ENCODE measurements at places on chromosomes 4 and X. TPM values are rescaled to one million over a fixed set of nuclear protein-coding genes. Genes with fewer than 3 reads are reported as not detected.

Gene BTK
- total RNA-seq = 1.3 TPM

DNA sequence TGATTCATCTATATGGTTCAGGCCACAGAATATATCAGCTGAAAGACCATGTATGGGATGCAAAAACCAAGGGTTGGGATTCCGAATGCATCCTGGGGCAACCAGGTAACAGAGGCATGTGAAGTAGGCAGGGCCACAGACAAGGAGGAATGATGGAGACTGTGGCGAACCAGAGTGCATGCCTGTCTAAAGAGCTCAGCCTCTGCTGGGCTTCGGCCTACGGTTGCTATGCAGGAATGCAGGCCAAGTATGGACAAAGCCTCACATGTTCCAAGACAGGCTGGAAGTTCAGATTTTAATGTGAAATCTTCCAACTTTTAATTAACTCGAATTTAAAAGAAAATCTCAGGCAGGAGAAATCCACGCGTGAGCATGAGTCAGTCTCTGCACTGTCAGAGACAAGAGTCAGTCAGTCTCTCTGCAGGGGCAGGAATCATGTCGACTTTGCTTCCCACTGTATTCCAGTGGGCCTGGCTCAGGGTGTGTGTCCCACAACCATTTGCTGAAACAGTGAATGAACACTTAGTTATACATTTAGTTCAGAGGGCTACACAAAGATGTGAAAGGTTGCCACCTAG lies 344.4 kb downstream of the UNC5C start:
- DNase-seq = no peak

- DNase-seq = no peak
Observed at GRCh38 chr4:106312377-106312776, 3.6 kb downstream of the TBCK start.

Gene NPY2R
- total RNA-seq = not detected

DNA sequence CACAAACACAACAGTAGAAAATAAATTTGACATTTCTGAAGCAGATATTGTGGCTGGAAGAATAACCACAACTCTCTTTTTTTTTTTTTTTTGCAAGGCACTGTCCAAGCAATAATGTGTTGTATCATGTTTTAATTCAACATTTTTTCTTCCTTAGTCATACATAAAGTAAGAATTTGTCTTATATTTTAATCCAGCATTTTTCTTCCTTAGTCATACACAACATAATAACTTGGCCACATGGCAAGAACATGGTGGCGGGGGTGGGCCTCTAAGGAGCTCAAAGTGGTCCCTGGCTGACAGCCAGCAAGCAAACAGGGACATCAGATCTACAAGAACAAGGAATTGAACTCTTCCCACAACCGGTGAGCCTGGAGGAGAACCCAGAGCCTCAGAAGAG lies 20.2 kb downstream of the FBXW7 start:
- no peak for DNase-seq

DNA sequence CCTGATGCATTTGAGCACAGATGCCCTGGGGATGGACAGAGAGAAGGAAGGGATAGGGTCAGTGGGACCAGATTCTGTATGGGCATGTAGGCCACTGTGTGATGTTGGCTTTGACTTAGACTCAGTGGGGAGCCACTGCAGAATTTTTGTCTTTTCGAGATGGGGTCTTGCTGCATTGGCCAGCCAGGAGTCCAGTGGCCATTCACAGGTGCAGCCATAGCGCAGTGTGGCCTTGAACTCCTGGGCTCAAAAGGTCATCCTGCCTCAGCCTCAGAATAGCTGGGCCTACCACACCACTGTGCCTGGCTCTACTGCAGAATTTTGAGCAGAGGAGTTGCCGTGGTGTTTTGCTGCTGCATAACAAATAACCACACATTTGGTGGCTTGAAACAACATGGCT lies 22.8 kb downstream of the TBC1D14 start:
- no peak for DNase-seq

Gene MAGEA4
- total RNA-seq = not detected

Gene GLRA2
- total RNA-seq = not detected

Gene C4orf36
- total RNA-seq = 0.78 TPM

DNA sequence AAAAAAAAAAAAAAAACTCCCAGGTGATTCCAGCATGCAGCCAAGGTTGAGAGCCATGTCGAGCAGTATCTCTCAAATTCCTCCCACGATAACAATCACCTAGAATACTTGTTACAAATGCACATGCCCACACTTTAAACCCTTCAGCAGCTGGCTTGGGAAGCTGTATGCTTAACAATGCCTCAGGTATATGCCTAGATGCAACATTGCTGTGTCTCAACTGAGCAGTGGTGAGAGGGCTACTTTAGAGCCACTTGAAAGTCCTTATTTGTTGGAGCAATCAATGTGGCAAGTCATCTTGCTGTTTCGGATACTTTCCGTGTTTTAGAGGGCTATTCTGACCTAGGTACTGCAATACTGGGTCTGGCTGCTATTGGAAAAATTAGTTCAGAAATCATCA lies 487.4 kb downstream of the INPP4B start:
- no peak for DNase-seq

DNA sequence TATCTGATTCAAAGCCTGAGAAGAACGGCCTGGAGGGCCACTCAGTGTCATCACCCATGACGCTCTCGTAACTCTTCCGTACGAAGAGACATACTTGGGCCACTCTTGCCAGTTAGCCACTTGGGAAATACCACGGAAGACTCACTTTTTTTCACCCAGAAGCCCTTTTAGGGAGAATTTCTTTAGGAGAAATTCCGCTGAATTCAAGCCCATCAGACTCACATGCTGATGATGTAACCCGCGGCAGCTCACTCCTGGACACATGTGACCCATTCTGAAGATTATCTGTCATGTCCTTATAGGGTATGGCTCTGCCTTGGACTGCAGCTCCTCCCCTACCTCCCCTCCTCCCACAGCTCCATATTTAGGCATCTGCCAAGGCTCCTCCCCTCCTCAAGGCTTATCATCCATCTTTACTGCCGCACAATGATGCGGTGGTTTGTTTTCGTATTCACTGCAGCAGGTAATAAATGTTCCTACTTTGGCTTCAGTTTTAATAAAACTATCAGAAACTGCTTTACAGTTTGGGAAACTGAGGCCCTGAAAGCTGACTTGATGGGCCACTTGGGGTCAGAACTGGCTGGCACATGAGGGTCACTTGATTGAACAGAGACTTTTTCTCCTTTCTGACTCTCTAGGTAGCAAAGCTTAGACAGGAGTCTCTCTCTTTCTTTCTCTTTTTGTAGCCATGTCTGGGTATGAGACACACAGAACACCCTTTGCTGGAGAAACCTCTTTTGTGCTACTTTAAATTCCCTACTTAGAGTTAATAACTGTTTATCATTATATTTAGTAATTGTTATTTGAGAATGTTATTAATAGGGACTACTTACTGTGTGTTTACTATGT lies 42.1 kb downstream of the RHOH start:
- DNase-seq = peak; percentile 78

DNA sequence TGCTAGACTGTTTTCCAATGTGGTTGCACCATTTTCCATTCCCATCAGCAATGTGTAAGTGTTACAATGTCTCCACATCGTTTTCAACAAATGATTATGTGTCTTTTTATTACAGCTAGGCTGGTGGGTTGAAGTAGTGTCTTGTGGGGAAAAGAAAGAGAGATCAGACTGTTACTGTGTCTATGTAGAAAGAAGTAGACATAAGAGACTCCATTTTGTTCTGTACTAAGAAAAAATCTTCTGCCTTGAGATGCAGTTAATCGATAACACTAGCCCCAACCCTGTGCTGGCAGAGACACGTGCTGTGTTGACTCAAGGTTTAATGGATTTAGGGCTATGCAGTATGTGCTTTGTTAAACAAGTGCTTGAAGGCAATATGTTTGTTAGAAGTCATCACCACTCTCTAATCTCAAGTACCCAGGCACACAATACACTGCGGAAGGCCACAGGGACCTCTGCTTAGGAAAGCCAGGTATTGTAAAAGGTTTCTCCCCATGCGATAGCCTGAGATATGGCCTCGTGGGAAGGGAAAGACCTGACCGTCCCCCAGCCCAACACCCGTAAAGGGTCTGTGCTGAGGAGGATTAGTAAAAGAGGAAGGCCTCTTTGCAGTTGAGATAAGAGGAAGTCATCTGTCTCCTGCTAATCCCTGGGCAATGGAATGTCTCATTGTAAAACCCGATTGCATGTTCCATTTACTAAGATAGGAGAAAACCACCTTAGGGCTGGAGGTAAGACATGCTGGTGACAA lies 23.0 kb upstream of the UGT2B15 start:
- no peak for DNase-seq

- no peak for DNase-seq
Observed at GRCh38 chr4:136476753-136477152, 1055.5 kb downstream of the PCDH18 start.

DNA sequence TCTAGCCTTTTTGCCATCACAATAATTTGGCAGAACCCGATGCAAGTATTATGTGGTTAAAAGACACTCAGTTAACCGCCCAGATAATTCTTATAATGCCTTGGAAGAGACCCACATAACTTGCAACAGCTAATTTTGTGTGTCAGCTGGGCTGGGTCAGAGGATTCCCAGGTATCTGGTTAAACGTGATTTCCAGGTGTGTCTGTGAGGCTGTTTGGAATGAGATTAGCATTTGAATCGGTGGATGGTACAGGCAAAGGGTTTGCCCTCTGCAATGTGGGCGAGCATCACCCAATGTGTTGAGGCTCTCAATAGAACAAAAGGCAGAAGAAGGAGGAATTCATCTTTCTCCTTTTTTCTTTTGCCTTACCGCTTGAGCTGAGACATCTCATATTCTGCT lies 314.2 kb upstream of the PUDP start:
- DNase-seq = no peak

- no peak for DNase-seq
Observed at GRCh38 chrX:130224810-130225209, 43.9 kb downstream of the ZNF280C start.

GRCh38 chr4:151665022-151665784 lies 95.6 kb downstream of the GATB start:
- DNase-seq = no peak

DNA sequence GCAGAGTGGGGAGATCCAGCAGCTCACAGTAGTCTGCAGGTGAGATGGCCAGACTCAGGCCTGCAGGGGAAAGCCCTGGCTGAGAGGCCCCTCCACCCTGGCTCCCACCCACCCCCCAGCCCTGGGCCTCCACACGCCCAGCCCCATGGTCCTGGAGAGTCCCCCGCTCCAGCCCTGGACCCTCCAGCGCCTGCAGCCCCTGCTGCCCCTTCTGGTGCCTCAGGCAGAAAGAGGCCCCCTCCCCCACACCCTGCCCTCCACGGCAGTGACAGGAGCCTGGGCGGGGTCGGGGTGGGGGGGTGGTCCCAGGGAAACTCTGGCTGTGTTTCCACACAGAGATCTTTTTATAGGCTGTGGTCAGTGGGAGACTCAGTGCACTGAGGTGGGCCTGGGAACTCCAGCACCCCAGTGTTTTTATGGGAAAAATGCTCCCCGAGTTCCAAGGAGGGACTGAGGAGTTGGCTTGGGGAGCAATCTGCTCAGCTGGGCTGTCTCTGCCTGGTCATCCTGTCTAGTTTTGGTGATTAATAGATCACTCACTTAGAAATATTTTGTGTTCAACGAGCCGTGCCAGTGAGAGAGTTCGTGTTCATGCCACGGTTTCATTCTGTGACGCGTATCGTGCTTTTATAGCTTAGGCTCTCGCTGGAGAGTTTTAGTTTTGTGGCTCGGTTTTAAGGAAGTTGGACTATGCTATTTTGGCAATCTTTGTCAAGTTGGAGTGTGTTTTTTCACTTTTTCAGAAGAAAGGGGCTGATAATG lies 53.1 kb upstream of the HGFAC start:
- no peak for DNase-seq

DNA sequence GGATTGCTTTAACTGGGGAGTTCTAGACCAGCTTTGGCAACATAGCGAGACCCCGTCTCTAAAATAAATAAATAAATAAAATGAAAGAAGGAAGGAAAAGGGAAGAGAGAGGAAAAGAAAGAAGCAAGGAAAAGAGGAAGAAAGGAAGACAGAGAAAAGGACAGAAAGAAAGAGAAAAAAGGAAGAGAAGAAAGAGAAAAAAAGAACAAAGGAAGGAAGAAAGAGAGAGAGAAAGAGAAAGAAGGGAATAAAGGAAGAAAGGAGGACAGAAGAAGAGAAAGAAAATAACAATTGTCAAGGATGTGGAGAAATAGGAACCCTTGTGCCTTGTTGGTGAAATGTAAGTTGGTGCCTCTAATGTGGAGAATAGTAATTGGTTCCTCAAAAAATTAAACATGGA lies 74.6 kb downstream of the ANAPC4 start:
- DNase-seq = no peak

Gene ENPEP
- total RNA-seq = 5.3 TPM

Gene JCHAIN
- total RNA-seq = 1.5 TPM

DNA sequence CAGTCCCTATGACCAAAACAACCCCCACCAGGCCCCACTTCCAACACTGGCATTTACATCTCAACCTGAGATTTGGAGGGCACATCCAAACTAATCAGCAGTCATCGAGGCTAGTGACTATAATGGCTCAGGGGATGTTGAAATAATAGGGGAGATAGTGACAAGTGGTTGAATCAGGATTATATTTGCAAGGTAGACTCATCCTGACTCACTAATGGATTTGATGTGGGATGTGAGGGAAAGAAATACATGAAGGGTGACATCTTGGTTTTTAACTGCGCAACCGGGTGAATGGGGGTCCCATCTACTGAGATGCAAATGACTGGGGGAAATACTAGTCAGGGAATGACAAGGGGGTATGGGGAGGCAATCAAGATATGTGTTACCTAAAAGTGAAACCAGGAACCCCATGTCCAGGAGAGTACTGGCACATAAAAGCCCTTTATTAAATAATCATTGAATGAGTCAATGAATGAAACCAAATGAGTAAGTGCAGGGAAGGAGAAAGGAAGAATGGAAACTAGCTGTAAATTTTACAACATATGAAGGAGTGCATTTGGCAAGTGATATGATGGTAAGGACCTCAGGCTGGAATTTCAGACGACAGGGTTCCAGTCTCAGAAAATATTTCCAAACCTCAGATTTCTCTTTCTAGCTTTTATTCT lies 78.3 kb downstream of the PARM1 start:
- no peak for DNase-seq

GRCh38 chr4:140839406-140839805 lies 83.2 kb upstream of the TBC1D9 start:
- no peak for DNase-seq

DNA sequence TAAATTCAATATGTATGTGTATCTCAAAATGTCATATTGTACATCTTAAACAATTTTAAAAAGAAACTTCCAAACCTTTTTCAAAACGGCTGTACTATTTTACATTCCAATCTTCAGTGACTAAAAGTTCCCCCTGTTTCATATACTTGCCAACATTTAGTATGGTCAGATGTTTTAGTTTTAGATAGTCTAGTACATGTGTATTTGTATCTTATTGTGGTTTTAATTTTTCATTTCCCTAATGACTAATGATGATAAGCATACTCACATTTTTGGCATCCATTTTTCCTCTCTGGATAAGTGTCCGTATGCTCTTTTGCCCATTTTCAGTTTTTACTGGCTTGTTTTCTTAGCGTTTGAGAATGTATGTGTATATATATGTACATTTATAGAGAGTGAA lies 212.2 kb upstream of the MAGEB18 start:
- no peak for DNase-seq

All from cardiac septum (tissue), 1 donor.